Activated naive CD4-positive, alpha-beta T cell (primary cell): ENCODE measurements at places on chromosomes 11 and 22.
A peak's percentile ranks its signal among the peaks of the same experiment; 100 is the strongest.

GRCh38 chr22:20976291-20976877 lies 5.7 kb upstream of the LZTR1 start:
- no peak for DNase-seq

GRCh38 chr11:133826866-133827265 lies 18.4 kb downstream of the SPATA19 start:
- no peak for DNase-seq

- DNase-seq: no peak
Observed at GRCh38 chr11:2248242-2248641, 22.1 kb downstream of the ASCL2 start.

GRCh38 chr11:121035780-121036179 lies 11.9 kb downstream of the TBCEL start:
- no peak for DNase-seq

DNA sequence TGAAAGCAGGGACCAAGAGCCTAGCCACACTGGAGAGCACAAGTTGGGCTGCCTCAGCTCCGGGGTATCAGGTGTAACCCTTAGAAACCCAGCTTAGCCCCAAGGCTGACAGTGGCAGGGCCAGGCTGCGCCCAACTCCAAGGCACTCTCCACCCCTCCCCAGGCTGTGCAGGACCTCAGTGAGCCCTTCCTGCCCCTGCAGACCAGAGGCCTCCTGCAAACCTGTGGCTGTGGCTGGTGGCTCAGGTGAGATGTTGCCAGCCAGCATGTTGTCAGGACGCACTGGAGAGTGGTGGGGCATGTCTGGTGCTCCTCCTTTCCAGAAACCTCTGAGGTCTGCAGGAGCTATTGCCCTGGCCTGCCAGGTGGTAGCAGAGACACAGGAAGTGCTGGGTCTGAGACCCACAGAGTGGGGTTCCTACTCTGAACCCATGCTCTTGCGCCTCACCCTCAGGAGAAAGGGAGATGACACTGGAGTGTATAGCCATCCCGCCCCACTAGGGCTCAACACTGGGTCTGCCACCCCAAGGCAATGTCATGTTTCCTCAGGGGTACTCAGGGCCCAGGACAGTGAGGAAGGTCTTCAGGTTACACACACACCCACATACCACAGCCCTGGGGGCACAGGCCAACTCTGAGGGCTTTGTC lies 2.4 kb upstream of the SCARF2 start:
- DNase-seq: no peak

DNA sequence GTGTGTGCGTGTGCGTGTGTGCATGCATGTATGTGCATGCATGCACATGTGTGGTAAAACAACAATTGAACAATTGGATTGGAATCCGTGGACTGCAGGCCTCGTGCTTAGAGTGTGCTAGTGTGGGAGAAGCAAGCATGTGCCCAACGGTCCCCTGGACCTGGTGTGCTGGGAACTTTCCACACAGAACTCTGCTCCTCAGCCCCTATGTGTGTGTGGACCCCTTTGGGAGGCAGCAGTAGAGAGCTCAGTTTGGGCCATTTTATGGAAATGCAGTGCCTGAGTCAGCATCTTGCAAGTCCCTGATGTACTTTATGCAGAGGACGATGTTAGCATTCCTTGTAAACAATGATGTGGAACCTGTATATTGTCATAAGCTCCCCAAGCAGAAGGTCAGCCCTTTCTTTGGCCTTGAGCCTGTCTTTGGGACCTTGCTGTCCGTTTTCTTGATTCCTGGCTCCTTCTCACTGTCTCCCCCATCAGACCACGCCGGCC lies 167.3 kb downstream of the TBC1D22A start:
- no peak for DNase-seq

DNA sequence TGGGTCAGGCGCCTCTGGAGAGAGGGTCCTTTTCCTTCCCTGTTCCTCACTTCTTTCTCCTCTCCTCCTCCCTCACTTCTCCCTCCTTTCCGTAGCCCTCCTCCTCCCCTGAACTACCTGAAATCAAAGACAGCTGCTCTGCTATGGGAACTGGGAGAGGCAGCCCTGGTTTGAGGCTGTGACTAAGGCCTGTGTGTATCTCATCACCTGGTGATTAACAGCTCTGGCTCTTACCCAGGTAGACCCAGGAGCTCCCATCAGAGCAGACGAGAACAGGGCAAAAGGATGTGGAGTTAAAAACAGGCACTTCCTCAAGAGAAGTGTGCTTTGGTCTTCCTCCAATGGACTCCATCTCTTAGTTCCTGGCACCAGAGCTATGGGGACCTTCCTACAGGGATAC lies 5.8 kb downstream of the ISX start:
- DNase-seq: no peak

DNA sequence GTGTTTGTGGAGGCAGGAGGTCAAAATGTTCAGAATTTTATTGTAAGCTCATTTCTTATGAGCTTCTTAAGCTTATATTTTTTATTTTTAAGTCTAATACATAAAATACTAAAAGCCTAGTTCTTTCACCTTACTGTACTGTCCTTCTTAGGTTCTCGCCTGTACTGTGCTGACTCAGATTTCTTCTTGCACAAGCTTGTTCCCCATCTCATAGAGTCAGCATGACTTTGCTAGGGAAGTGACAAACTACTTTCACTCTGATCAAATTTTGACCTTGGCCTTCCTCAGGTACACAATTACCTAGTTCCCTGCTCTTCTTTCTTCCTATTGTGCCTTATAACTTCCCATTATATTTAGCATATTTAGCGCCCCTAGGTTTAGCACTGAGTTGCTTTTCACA lies 81.5 kb downstream of the STK33 start:
- DNase-seq: no peak

- no peak for DNase-seq
Observed at GRCh38 chr11:93747122-93747521, 5.7 kb downstream of the C11orf54 start.

DNA sequence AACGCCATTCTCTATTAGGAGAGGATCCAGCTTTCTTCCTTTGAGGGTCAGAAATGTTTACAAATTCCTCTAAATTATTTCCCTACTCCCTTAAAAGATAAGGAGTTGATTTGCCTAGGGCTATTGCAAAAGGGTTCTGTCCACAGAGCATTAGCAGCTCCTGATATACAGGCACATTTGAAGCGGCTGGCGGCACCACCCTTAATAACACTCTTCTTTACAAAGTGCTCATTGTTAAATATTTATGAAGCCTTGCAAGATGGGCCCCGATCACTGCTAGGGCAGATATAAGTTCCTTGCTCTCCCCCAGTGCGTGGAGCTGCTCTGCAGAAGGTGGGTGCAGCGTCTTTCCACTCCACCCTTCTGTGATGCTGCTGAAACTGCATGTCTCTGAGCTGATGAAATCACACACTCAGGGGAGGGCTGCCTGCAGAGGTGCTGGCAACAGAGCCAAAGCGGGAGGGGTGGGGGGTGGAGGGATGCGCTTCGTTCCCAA lies 116.7 kb upstream of the NTM start:
- DNase-seq: no peak

DNA sequence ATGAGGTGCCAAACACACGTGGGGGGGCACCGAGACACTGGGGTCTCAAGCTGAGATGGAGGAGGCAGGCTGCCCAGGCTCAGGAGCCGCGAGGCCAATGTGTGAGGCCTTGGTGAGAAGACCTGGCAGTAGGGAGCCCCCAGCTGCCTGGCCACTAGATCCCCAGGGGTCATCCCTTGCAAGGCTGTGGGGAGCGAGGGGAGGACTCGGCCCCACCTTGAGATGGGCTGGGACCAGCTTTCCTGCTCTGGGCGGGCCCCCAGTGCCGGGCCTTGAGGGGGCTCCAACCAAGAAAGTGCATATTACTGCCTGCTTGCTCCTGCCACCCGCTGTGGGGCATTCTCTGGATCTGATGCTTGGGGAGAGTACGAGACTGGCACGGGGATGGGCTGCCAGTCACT lies 107.0 kb downstream of the CTTN start:
- DNase-seq: no peak

GRCh38 chr11:15700456-15700855 lies 585.7 kb downstream of the INSC start:
- no peak for DNase-seq

GRCh38 chr11:65500387-65501185 lies 1.7 kb downstream of the MALAT1 start:
- peak; percentile 18 for DNase-seq

GRCh38 chr22:25494774-25495173 lies 69.7 kb upstream of the GRK3 start:
- DNase-seq: no peak

DNA sequence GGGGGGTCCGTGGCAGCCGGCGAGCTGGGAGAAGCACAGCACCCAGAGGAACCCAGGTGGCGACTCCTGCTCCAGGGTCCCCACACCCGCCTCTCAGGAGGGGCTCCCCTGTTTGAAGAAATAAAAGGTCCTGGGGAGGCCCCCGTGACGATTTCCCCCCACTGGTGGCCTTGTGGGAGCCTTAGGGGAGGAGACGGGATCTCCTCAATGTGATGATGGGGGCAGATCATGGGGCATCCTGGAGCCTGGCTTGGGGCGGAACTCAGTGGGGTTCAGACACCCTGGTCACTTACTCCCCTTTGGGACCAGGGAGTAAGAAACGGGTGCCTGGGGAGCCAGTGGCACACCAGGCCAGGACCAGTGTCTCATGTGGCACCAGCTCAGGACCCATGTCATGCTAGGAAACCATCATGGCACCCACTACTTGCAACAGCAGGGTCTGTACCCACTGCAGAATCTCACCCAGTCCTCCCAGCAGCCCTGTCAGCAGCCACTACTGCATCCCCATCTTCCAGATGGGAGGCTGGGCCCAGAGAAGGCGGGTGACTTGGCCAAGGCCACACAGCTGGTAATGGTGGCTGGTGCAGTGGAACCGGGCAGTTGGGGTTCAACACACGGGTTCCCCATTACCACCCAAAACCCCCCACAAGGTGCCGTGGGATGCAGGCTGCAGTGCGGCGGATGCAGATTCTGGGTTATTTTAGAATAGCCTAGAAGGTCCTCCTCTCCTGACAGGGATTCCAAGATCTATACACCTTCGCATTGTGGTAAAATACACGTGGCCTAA lies 130.7 kb downstream of the CTTN start:
- no peak for DNase-seq

DNA sequence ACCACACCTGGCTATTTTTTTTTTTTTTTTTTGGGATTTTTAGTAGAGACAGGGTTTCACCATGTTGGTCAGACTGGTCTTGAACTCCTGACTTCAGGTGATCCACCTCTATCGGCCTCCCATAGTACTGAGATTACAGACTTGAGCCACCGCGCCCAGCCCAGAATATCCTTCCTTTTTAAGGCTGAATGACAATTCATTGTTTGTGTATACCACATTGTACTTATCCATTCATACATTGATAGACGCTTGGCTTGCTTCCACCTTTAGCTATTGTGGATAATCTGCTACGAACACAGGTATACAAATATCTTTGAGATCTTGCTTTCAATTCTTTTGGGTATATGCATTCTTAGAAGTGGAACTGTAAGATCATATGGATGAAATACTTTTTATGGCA lies 10.8 kb upstream of the RASSF10 start:
- DNase-seq: no peak

- DNase-seq: no peak
Observed at GRCh38 chr11:75733431-75734107, 15.9 kb downstream of the MOGAT2 start.

GRCh38 chr11:128867277-128867676 lies at the start of gene KCNJ1:
KCNJ1 (minus strand) TSS chr11:128867296; CDS start chr11:128840243, 27,053 bp downstream.
- no peak for DNase-seq

DNA sequence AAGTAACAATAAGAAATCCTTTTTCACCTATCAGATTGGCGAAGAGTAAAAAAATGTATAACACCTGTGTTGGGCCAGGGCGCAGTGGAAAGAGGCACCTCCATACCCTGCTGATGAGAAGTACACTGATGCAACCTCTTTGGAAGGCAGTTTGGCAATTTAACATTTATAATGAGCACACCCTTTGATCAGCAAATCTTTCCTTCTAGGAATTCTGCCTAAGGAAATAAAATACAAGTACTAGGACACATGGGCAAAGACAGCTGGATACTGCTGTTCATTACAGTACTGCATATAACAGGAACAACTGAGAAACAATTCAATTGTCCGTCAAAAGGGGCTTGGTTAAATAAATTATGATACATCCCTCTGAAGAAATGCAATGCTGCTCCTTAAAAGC lies 110.1 kb downstream of the RPL27A start:
- DNase-seq: no peak

GRCh38 chr11:115391598-115391997 lies 112.6 kb downstream of the CADM1 start:
- no peak for DNase-seq

DNA sequence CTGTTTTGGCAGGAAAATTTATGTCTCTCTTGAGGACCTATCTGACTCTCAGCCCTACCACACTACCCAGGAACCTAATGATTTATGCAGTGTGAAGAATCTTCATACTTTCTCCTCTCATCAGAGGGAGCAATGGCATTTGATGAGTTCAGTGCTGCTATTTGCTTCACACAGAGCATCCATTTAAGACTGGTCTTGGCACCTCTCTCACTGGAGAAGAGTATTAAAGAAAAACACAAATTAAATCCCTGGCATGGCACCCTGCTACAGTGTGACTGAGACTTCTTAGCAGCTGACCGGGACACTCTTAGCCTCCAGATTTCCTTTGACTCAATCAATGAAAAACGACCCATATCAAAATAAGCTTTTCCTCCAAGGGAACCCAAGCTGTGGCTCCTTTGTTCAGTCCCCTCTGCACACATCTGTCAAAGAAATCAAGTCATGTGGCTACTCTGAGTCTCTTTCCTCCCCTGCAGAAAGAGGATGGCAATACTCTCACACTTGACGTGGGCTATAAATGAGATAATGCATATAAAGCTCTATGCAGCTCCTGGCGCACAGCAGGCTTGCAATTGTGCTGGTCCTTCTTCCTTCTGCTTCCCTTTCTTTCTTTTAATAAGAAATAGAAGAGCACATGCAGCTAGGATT lies 186.1 kb upstream of the E2F8 start:
- DNase-seq: no peak

- DNase-seq: no peak
Observed at GRCh38 chr11:45215098-45215865, 68.8 kb downstream of the PRDM11 start.

GRCh38 chr22:24026733-24027132 lies 15.6 kb downstream of the CABIN1 start:
- no peak for DNase-seq

DNA sequence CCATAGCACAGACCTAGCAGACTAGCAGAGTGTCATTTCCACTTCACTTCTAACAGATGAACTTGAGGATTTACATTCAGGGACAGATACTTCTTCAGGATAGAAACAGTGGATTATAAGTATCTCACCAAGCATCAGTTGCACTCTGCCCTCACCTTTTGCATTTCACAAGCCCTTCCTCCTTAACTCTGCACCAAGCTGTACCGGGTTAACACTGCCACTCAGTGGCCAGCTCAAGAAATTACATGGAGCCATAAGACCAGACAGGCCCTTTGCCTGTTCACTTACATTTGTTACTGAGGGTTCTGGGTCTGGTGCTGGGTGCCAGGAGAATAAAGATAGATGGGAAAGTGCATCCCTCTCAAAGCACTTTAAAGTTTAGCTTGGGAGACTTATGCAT lies 309.8 kb downstream of the SHANK2 start:
- no peak for DNase-seq

- no peak for DNase-seq
Observed at GRCh38 chr11:68673306-68673945, 10.9 kb upstream of the GAL start.
